NCI-H526 (cell line): ENCODE measurements at places on chromosomes 11 and 22.

GRCh38 chr11:133845413-133845812 is at the start of gene SPATA19:
SPATA19 (minus strand) TSS chr11:133845513; CDS start chr11:133845446, 67 bp downstream.
- no peak for DNase-seq

DNA sequence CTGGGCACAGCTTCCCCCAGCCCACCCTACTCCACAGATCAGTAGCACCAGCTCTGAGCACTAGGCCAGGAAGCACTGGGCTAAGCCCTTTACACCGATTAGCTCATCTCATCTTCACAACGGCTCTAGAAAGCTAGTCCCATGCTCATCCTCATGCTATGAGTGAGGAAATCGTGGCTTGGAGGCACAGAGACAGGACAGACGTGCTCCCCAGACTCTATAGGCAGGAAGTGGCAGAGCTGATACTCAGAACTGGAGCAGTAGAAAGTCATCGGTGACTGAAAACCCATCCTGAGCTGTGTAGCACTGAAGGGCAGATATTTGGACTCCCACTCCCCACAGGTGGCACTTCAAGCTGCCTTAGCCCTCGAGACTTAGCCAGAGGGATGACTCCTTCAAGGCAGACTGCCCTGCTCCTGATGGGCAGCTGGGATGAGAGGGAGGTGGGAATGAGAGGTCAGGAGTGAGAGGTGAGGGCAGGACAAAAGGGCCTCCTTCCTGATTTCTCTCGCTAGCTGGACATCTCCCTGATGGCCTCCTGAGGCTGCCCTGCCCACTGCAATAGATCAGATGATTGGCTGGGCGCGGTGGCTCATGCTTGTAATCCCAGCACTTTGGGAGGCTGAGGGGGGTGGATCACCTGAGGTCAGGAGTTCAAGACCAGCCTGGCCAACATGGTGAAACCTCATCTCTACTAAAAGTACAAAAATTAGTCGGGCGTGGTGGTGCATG is 9.7 kb downstream of the CD5 start:
- DNase-seq: no peak

- DNase-seq: peak; percentile 47
Observed at GRCh38 chr22:26923531-26923930, 266.1 kb downstream of the MIAT start.

DNA sequence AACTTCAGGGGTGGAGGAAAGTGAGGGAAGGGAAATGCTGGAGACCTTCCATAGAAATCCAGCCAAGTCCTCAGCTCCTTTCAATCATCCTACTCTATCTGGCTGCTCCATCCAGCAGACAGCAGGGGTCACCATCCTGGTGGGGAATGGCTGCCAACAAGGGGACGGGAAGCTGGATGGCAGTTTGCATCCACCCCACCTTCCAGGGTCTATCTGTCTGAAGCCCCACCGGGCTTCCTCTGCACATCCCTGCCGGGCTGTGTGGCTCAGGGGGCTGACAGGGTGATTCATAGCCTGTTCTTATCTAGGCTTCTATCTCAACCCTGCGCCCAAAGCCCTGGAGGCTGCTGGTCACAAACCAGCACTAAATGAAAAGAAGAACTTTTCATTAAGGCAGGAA is 1.1 kb downstream of the SYTL2 start:
- DNase-seq: peak; percentile 55

DNA sequence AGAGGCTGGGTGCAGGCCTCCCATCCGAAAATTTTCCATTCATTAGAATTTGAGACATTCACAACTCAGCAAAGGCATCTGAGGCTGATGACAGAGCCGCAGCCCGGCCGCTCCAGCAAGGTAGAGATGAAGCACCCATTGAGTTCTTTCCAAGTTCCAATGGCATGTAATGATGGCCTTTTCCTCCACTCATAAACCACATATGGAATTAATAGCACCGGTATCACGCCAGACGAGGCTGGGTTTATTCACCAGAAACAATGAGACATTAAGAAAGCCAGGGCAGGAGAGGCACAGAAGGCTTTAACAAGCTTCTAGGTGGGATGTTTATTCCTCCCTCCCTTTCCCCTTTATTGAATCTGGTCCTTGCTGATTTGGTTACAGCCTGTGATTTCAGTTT is 534.4 kb downstream of the MN1 start:
- no peak for DNase-seq

DNA sequence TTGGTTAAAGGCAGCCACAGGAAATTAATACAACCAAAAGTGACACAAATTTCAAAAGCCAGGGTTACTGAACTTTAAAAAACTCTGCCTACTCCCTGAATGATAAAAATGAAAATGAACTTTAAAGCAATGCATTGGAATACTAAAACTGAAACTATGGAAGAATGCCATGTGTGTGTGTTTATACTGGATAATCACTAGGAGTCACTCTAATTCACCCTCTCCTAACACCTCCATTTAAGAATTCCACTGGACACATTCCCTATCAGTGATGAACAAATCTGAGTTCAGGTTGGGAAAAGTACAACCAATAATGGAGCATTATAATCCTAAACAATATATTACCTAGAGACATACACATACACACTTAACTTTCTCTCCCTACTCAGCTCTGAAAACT is 27.5 kb upstream of the PLAAT3 start:
- no peak for DNase-seq

DNA sequence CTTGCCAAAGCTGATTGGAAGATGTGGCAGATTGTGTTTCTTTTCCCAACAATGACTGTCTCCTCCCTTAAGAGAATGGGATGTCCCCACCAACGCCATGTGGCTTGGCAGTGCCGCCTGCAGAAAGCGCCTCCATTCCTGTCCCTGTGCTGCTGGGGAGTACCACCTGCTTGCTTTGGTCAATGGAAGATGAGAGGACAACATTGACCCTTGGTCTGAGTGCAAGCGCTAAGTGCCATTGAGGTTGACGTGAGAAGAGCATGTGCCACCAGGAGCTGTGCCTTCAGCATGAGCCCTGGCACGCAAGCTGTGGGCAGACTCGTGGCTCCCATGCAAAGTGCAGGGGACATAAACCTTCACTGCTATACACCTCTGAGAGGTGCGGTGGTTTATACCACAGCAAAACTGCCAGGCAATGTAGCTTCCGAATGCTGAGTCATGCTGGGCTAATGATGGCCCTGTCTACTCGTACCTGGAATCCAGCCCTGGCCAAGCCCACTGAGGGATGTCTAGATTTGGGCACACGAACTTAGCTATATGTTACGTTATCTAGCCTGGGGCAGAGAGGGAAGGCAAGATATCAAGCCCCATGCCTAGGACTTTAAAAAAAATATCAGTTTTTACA is 41.9 kb downstream of the MYEOV start:
- peak; percentile 55 for DNase-seq

DNA sequence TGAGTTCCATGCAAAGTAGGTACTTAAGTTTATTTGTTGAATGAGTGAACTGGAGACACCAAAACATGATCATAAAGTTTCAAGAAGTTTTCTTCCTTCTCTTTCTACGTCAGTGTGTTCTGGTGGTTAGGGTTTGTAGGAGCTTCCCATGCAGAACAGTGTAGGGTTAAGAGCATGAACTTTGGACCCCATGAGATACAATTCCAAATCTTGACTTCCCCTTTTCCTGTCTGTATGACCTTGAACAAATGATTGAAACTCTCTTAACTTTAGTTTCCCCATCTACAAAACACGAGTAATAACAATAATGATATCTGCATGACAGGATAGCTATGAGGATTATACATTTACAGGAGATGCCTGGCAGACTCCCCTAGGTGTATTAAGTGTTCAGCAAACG is 41.0 kb upstream of the TENM4 start:
- DNase-seq: peak; percentile 20

DNA sequence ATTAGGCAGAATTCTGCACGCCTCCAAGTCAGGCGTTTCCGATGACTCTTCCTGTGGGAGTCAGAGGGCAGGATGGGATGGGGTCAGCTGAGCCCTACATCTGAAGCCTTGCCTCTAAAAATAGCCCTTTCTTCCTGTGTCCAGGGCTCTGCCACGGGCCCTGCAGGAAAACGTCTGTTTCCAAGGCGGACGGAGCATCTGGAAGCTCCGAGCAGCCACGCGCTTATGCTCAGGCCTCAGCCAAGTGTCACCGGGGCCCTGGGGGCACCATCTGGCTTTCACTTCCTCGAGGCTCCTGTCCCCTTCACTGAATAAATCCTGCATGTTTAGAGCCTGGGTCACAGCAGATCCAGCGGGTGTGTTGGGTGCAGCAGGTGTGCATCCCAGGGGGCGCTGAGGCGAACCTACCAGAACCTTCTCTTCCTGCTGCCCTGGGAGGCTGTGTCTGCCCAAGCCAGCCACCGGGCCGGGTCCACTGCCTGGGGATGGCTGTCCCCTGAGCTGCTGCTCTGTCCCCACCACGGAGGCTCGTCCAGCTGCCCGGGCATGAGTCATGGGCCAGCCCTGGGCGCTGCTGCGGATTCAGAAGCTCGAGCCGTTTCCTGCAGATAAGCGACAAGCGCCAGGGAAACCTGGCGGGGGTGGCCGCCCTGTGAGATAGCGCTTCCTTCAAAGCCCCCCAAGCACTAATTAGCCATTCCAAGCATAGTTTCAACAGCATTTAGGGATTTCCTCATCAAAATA is 32.0 kb upstream of the LINC01488 start:
- DNase-seq: no peak

- no peak for DNase-seq
Observed at GRCh38 chr11:68743539-68743938, 7.8 kb downstream of the TESMIN start.

DNA sequence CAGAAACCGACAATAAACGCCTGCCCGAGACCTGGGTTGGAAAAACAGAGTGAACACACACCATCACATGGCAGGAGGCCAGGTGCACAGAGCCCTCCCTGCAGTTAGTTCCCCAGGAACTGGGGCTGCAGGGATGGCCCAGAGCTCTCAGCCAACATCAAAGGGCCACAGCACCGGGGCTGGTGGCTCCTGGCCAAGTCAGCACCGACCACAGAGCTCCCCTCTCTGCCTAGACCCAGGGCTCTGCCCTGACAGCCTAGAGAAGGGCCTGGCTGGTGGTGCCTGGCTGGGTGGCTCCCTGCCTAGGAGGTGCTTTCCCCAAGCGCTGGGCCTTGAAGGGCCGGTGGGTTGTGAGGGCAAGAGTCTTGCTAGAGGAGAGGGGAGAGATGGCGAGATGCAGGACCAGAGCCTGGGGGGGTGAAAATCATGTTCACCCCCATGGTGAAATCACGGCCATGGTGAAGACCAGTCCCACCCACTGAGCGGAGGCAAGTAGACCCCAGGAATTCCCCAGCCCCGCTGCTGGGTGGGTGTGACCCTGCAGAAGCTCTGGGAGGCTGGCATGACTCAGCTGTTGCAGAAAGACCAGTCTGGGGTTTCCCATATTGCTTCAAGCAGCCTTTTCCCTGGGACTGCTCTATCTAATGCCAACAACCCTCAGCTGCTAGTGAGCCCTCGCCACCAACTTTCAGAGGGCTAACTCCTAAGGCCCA is 7.2 kb upstream of the BID start:
- DNase-seq: no peak

- no peak for DNase-seq
Observed at GRCh38 chr11:31645747-31646146, 136.2 kb downstream of the ELP4 start.

GRCh38 chr11:103608566-103608965 is 427.9 kb upstream of the DDI1 start:
- DNase-seq: no peak

DNA sequence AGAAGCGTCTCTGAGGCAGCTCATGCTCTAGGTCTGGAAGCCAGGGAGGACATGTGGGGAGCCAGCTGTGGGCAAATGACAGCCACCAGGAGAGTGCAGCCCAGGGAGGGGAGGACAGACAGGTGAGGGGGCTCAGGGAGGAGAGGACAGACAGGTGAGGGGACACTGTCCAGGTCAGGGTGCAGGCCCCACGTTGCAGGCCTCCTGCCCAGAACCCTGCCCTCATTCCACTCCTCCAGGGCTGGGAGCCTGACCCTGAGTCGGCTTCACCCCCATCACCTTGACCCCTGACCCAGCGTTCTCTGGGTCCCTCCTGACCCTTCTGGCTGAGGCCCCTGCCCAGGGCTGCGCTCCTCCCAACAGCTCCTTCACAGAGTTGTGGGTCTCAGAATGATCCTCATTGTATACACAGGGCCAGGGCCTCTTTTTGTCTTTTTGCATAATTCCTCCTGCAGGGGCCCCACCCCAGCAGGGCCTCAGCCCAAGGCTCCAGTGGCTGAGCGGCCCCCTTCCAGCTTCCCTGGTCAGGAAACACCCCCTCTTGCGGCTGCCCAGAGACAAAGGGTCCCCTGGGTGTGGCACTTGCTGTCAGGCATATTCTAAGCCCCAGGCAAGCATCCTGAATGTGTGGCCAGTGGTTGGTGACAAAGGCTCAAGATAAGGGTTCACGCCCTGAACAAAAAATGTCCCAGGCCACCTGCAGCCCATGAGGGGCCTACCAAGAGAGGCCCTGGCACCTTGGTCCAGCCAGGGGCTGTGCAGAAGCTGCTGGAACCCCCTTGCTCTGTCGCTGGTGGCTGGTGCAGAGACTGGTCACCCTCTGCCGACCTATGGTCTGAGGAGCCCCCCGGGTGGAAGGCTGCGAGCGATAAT is 853.0 kb downstream of the BRD1 start:
- no peak for DNase-seq

GRCh38 chr11:59429924-59430516 is 3.8 kb upstream of the OR5A2 start:
- peak; percentile 10 for DNase-seq

GRCh38 chr22:35446365-35446764 is 46.4 kb downstream of the MCM5 start:
- no peak for DNase-seq

- DNase-seq: no peak
Observed at GRCh38 chr22:21961886-21962654, 9.4 kb upstream of the PPM1F start.

DNA sequence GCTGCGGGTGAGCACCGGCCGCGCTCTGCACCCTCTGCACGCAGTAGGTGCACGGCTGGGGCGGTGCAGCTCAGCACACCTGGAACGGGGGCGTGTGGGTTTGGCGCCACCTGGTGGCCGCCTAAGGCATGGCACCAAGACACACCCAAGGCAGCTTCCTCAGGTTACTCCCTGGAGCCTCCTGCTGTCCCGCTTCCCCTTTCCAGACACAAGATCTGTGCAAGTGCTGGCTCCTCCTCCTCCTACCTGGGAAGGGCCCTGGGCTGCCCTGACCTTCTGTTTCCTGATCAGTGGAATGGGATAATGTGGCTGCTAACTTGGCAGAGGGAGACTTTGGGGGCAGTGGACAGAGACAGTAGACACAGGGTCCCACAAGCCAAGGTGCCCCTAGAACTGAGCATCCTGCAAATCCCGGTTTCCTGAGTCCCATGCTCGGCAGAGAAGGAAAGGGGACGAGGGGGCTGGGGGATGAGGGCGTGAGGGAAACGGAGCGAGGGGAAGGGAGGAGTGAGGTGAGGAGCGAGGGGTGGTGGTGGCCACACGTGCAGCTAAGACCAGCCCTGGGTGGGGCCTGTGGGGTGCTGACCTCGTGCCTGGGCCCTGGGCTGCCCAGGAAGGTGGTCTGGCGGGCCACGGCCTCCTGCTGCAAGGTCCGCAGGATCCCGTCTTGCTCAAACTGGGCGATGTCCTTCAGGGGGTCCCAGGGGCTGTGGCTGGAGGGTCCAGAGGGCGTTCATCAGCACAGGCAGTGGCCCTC is 34.8 kb upstream of the CARS1 start:
- DNase-seq: peak; percentile 62

DNA sequence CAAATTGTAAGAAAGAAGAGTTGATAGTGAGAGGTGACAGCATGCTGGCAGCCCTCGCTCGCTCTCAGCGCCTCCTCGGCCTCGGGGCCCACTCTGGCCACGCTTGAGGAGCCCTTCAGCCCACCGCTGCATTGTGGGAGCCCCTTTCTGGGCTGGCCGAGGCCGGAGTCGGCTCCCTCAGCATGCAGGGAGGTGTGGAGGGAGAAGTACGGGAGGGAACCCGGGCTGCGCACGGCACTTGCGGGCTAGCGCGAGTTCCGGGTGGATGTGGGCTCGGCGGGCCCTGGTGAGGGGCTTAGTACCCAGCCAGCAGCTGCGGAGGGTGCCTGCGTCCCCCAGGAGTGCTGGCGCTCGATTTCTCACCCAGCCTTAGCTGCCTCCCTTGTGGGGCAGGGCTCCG is 539.7 kb upstream of the CCDC179 start:
- no peak for DNase-seq
